ENCODE measurements at places on chromosomes 12 and 14. TPM values are rescaled to one million over a fixed set of nuclear protein-coding genes. Genes with fewer than 3 reads are reported as not detected.
A peak's percentile ranks its signal among the peaks of the same experiment; 100 is the strongest.

- peak; percentile 47 for DNase-seq
Observed at GRCh38 chr12:54352022-54352531, 12.2 kb downstream of the GPR84 start.

GRCh38 chr12:58241099-58241498 lies 299.7 kb downstream of the ATP23 start:
- no peak for DNase-seq

DNA sequence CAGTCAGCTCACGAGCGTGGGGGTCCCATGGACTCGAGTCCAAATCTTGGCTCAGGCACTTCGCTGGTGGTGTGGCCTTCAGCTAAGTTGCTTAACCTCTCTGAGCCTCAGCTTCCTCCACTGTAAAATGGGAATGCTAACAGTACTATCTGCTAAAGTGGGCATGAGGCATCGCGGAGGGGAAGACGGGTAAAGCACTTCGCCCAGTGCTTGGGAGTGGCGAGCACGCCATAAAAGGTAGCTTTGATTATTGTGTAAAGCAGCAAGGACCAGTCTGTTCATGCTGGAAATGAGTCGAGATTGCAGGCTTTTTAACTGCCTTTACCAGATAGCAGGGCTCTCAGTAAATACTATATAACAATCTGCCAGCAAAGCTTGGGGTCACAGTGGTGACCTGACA lies 24.5 kb downstream of the HRK start:
- DNase-seq, result no peak

The NEUROD4 gene
- total RNA-seq, result not detected

The REM2 gene
- total RNA-seq, result not detected

- peak; percentile 74 for DNase-seq
Observed at GRCh38 chr12:92424338-92424737, 278.5 kb upstream of the PLEKHG7 start.

- DNase-seq, result no peak
Observed at GRCh38 chr12:112327209-112327938, 54.9 kb downstream of the HECTD4 start.

The TSPAN9 gene
- 8.1 TPM for total RNA-seq

The ADCK1 gene
- 8.7 TPM for total RNA-seq

DNA sequence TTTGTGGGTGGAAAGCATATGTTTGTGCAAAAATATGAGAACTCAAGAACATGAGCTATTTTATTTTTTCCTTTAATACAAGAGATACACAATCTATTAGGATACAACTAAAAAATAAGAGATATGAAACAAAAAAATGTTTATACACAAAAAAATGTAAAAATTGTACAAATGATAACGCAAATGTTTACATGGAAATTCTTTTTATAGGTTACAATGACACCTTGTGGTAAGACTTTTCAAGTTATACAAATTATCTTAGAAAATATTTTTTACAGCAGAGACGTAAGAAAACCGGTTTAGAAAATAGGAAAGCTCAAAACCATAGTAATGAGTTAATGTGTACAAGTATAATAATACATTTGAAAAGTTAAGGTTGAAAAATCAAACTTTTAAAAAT lies 25.5 kb downstream of the CEP83 start:
- peak; percentile 53 for DNase-seq

The PWP1 gene
- 142 TPM for total RNA-seq

GRCh38 chr12:11824069-11824468 lies 174.6 kb downstream of the ETV6 start:
- DNase-seq, result no peak

DNA sequence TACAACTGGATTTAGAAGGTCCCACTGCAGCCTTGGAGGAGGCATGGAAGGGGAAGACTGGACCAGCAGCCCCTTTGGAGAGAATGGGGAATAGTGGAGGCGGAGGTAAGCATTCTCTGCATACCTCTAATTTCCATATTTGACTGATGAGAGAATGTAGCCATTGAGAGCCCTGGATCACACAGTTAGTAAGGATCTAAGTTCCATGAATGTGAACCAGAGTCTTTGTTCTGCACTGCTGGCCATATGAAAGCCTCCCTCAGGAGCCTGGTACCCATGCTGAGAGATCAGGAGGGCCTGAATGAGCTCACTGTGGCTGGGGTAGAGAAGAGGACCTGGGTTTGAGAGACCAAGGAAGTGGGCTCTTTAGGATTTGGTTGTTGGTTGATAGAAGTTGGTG lies 192.1 kb downstream of the TMEM132C start:
- DNase-seq, result no peak

DNA sequence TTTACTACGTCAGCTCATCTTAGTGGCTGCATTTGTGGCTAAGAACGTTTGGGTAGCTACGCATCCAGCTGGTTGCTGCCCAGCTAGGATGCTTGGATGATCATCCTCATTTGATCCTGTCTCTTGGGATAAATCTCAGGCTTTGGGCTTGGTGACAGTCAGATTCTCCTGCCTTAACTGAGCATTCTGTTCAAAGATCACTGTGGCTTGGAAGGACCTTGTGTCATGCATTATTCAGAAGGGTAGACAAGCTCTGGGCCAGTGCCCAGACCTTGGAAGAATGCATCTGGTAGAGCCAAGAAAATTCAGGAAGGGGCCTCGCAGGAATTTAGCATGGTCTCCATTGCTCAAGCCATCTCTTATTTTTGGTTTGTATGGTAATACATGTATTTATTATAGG lies 188.4 kb downstream of the NRXN3 start:
- DNase-seq, result no peak

The MMAB gene
- 16.7 TPM for total RNA-seq

The LTB4R gene
- 1.5 TPM for total RNA-seq

GRCh38 chr12:108730365-108731104 lies 783 bp downstream of the CORO1C start:
- DNase-seq, result peak; percentile 65

DNA sequence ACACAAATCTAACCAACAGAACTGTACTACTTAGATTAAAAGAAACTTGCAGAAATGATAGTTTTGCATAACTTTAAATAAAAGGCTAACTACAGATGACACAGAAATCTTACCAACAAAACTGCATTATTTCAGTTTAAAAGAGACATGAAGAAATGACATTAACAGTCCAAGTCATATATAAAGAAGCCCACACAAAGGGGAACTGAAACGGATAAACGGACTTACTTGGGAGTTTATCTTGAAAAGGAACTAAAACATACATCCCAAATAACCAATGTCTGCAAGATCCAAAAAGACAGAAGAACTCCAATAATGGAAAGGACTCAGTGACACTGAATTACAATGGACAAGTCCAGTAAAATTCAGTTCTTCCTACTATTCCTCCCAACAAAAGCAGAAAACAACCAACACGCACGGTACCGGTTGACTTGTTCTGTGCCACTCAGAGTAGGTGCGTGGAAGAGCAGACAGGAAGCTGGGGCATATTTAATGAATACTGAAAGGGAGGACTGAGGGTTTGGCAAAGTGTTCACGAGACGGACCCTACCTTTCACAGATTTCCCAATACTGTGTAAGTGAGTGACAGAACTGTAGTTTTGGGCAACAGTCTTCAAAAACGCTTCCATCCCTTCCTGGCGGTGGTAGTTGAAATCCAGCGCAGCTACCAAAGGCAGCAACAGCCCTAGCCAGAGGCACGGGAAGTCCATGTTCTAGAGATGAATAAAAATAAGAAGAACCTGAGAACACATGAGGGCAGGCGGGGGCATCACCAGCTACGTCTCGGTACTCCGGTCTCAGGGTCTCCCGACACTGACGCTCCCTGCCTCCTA lies 627 bp downstream of the CPM start:
- DNase-seq, result peak; percentile 32

DNA sequence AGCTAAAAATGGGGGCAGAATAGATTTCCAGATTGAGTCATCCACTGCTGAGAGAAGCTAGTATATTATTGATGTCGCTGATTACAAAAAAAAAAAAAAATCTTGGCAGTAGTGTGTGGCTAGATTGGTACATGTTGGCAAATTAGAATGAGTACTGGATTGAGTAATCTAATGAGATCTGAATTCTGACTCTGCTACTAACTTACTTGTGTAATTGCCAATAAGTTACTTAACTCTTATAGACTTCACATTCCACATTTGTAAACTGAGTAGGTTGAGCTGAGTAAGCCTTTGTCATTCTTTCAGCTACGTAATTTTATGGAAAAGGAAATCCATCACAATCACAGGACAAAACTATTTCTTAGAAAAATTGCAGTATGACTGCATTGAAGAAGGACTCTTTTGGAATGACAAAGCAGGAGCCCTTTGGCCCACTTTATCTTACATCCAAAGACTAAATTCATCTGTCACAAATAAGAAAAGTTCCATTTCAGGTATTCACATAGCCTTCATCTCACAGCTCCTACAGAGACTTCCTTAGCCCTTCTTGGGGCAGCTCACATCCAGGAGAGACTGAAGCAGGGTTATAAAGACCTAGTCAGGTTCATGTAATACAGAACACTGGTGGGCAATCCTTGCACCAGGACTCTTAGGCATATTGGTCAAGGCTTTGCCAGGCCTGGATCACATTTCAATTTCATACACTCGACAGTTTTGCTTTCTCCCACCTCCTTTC lies 197.3 kb upstream of the CPNE8 start:
- DNase-seq, result peak; percentile 70

The OAS2 gene
- total RNA-seq, result 2.0 TPM

- no peak for DNase-seq
Observed at GRCh38 chr14:93368996-93369712, 22.2 kb downstream of the COX8C start.

- no peak for DNase-seq
Observed at GRCh38 chr12:10571141-10571540, 42.3 kb downstream of the MAGOHB start.

GRCh38 chr12:45468751-45469615 lies 253.1 kb downstream of the ANO6 start:
- no peak for DNase-seq

- DNase-seq, result no peak
Observed at GRCh38 chr12:101480849-101481248, 5.7 kb downstream of the SPIC start.

DNA sequence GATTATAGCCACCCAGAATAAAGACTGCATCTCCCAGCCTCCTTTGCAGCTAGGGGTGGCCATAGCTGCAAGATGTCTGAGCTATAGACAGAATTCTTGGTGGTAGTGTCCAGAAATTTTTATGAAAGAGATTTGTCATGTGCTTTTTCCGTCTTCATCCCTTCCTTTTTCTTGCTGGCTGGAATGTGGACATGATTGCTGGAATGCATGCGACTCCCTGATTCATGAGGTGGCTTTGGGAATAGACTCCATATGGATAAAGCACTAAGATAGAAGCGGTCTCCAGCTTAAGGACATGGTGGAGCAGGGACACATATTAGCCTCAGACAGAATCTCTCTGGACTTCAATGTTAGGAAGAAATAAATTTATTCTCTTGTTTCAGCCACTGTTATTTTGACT lies 10.0 kb upstream of the HSPB8 start:
- DNase-seq, result no peak

- peak; percentile 41 for DNase-seq
Observed at GRCh38 chr12:25377469-25378177, 126.9 kb upstream of the KRAS start.

DNA sequence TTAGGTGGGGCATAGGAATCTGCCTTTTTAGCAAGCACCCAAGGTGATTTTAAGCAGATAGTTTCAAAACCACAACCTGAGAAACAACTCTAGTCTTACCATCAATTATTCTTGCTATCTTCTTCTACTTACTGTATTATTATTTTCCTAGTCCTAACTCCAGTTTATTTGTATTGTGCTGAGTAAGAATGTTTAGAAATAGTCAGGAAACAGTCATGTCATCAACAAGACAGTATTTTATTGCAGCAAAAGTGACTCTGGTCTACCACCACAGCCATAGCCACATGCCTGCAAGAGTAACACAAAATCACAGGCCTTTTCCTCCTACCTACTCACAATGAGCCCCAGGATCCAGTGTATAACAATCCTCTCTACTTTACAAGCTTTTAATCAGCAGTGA lies 46.3 kb upstream of the FLRT2 start:
- DNase-seq, result no peak

DNA sequence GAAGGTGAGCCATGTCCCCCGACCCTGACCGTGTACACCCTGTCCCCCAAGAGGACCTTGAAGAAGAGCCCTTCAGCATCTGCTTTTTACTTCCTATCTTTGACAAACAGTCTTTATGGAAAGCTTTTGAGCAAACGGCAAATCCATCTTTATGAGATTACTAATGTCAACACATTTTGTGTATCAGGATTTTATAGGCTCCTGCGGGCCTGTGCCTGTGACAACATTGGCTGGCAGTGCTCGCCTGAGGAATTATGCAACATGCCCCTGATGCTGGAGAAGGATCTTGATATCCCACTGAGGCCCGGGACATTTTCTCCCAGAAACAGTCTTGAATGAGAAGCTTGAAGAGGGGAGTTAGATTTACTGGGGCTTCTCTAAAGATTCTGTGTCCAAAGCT lies 416.5 kb downstream of the NRXN3 start:
- no peak for DNase-seq

The RTL1 gene
- not detected for total RNA-seq

DNA sequence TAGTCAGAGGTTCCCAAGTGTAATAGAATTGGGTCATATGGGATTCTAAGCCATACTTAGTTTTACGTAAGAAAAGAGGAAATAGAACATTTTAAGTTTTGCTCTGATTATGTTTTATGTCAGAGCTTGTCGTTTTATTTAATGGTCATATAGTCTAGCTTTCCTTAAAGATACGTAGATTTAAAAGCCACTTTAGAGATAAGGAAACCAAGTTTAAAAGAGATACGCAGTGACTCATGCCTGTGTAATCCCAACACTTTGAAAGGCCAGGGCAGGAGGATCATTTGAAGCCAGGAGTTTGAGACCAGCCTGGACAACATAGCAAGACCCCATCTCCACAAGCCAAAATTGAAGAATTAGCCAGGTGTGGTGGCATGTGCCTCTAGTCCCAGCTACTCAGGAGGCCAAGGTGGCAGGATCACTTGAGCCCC lies 19.5 kb downstream of the MAPK1IP1L start:
- peak; percentile 64 for DNase-seq

- DNase-seq, result no peak
Observed at GRCh38 chr12:117980616-117981015, 11.8 kb upstream of the KSR2 start.

GRCh38 chr12:28409892-28410291 lies 219.6 kb downstream of the CCDC91 start:
- peak; percentile 13 for DNase-seq

DNA sequence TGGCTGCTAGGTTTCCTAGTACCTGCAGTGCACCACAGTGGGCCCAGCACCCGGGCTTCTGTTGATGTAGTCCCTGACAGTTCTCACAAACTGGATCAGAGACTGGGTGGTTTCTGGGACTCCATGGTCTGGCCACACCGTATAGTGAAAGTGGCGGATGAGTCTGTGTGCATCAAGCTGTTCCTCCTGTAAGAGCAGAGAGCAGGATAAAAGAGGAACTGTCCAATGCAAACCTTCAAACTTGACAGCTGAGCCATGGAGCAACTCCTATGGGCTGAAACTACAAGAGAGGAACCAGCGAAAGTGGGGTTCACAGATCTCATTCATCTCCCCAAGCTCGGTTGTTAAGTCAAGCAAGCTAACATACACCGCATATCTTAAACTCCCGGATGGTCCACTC lies 102.8 kb downstream of the PTPRB start:
- no peak for DNase-seq

GRCh38 chr12:5035618-5036017 lies 8.1 kb upstream of the KCNA5 start:
- DNase-seq, result no peak

- no peak for DNase-seq
Observed at GRCh38 chr12:42053456-42053855, 91.2 kb downstream of the GXYLT1 start.

The NFYB gene
- 20.2 TPM for total RNA-seq

Data from fibroblast of the aortic adventitia (primary cell).